ENCODE measurements at places on chromosomes 3 and 15.

DNA sequence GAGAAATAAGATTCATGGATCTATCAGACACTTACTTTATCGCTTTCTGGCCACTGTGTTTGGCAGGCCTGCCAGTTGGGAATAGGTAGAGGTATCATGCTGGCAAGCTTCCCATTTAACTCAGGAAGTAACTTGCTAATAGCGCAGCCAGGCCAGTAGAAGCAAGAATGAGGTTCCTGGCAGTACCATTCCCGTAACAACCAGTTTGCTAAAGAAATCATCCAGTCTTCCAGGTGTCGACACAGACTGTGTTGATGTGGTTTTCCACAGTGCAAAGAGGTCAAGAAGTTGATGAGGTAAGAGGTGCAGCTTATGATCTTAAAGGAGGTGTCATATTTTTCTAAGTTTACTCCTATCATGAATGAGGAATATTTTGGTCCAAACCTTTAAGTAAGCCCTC lies 46.2 kb downstream of the DPH6 start:
- DNase-seq: no peak

DNA sequence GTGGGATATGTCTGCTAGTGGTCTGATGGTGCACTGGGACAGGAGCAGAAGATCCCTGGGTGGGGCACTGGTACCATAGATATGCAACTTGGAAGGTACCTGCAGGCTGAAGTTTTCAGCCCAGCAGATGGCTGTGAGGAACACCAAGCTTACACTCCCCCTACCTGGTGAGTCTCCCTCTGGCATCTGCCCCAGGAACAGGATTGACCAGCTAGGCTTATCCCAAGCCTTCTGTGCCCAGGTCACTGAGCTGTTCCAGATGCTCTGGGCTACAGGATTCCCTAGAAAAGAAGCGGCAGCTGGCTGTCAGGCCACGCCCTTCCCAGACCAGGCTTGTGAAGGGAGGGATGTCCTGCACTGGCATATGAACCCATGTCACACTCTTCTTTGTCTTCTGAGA lies 1130.0 kb downstream of the NAALADL2 start:
- DNase-seq: no peak

GRCh38 chr15:63372018-63372705 lies 9.5 kb downstream of the CA12 start:
- peak; percentile 88 for DNase-seq

DNA sequence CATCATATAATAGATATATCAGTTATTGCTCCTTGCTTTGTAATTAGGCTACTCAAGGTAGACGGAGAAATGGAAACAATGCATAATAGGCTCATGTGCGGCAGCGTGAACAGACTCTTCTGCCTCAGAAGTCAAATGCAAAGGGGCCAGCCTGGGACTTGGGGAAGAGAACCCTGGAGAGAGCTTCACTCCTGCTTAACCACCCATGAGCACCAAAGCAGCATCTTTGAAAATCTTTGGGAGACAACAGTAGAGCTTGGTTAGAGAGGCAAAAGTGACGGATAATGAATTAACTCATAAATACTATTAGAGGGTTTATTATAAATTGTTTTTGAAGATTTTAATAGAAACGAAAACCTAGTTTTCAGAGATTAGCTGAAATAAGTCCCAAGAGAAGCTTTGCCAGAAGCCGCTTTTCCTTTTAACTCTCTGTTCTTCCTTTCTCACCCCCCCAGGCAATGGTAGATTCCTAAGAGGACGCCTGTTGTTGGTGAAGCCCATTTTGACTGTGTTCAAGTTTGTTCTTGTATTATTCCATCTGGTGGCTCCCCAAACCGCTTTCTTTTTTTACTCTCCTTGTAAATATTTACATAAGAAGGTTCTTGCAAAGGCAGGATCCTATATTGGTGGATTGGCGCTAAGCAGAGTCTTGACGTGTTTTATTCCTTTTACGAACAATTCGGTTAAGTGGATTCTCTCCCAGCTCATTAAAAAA lies 196.0 kb upstream of the TPRG1 start:
- DNase-seq: no peak

DNA sequence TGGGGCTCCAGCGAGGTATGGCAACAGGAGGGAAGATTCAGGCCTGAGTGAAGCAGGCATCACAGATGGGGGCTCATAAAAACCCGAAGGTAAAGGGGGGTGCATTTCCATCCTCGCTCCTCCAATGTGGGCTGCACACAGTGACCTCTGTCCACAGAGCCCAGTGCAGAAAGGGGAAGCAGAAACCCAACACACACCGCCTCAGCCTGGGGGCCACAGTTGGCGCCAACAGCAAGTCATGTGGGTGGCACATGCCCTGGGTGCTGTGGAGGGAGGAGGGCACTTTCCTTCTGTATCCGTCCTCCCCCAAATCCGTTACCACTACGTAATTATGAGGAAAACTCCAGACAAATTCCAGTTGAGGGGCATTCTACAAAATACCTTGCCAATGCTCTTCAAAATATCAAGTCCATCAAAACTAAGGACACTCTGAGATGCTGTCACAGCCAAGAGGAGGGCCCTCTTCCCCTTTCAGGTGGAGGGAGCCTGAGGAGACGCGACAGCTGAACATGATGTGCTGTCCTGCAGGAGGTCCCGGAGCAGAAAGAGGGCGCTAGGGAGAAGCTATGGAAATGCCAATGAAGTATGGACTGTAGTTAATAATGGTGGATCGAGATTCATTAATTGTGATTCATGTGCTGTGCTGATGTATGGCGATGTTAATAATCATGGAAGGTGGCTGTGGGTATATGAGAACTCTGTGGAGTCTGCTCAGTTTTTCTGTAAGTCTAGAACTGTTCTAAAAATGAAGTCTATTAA lies 16.4 kb downstream of the APBA2 start:
- DNase-seq: no peak

DNA sequence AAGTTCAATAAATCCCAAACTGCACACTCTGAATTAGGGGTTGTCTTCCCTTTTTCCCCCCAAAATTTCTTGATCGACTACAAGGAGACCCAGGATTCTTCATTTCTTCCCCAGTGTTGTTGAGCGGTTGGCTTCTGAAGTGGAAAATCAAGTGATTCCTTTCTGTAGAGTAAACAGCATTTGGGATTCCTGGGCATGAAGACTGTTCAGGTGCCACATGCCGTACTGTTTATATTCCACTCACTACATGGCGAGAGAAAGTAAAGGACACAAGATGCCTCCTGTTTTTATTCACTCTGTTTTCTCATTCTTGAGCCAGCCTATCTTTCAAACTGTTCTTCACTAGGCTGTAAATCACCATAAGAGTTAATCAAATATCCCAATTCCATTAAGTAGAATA lies 12.6 kb downstream of the FSTL1 start:
- DNase-seq: no peak

DNA sequence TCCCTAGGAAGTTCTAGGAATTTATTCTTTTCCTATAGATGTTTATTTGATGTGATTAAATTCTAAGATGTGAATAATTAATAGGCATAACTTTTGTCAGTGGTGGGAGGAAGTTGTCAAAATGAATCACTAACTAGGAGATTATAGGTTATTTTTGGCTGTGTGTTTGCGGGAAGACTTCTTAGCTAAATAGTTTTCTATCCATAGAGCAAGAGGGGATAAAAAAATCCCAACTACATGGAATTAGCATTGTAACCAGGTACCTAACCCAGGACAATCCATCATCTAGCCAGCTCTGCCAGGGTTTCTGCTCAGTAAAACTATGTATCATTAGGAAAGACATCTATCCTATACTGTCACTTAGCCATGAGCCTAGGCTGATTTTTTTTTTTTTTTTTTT lies 23.9 kb downstream of the SLC30A4 start:
- no peak for DNase-seq

- no peak for DNase-seq
Observed at GRCh38 chr3:42746455-42747450, 26.3 kb downstream of the CCDC13 start.

DNA sequence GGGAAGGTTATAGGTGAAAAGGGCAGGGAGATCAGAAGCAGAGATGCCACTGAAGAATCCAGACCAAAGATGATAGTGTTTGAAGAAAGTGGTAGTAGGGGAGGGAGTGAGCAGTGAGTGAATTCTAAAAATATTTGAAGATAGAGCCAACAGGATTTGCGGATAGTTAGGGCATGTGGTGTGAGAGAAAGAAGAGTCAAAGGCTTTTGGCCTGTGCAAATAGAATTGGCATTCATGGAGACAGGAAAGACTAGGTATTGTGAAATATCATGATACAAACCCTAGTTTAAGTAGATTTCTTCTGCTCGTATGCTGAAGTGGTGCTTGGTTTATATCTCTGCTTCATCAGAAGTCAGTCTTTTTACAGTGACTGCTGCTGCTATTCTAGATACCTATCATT lies 224.2 kb upstream of the CFAP20DC start:
- DNase-seq: no peak

DNA sequence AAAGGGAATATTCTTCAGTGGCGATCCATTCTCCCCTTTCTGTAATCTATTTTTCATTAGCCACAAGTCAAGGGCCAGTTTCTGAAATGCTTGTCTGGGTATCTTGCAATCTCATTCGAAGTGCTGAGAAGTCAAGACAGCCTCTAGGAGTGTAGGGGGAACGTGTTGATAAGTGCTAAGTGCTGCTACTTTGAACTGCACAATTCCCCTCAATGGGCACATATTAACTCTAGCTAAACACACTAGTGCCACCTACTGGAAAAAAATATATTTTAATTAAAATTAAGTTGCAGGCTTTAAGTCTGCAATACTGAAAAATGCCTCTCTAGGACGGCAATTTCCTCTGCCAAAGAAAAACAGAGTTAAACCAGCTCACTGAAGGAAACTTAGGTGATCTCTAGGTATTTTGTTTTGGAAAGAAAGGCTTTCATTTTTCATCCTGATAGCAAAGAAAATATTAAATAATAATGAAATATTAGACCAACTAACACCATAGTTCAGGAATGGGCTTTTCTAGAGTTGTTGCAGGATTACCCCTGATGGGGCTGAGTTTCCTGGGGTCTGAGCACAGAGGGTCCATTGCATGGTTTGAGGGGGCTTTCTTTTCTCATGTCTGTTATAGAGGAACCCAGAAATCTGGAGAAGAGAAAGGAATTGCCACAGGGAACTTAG lies 181.9 kb upstream of the KBTBD8 start:
- no peak for DNase-seq

GRCh38 chr3:137669519-137670060 lies 94.5 kb upstream of the SOX14 start:
- no peak for DNase-seq

DNA sequence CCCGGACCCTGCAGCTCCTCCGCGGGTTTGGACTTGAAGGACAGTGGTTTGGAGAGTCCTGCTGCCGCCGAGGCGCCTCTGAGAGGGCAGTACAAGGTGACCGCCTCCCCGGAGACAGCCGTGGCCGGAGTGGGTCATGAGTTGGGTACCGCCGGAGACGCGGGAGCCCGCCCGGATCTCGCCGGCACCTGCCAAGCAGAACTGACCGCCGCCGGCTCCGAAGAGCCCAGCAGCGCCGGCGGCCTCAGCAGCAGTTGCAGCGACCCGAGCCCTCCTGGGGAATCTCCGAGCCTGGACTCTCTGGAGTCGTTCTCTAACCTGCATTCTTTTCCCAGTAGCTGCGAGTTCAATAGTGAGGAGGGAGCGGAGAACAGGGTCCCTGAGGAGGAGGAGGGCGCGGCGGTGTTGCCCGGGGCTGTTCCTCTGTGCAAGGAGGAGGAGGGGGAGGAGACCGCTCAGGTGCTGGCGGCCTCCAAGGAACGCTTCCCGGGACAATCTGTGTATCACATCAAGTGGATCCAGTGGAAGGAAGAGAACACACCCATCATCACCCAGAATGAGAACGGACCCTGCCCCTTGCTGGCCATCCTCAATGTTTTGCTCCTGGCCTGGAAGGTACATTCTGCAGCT lies 634 bp downstream of the MINDY2 start:
- DNase-seq: peak; percentile 74

DNA sequence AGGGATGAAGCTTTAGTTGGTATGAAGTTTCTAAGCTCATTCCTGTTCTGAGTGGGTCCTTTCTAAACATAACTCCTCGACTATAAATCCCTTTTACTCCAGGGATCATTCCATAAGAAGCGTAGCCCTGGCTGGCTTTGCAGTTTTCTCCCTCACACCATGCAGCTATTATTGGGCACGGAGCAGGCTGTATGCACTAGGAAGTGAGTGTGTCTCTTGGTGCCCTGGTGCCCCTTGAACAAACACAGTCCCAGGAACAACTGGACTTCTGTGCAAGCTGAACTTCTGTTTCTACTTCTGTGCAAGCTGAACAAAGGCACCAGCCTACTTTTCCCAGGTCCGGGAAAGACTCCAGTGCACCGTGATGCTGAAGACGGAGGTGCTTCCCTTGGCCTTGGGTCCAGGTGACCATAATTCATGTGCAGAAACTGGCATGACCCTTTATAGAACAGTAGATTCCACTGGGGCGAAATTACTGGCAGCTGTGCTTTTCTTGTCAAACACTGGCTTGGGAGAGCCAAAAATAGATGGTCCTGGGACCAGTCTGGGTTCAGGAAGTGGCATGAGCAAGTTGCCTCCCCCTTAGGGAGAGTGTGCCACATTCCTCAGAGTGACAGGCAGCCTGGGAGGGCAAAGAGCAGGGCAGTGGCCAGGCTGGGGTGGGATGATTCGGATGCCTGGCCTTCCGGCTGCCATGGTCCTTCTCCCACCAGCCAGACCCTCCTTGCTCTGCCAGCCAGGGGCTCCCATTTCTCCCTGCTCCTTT lies 127.2 kb downstream of the SLCO3A1 start:
- peak; percentile 74 for DNase-seq

DNA sequence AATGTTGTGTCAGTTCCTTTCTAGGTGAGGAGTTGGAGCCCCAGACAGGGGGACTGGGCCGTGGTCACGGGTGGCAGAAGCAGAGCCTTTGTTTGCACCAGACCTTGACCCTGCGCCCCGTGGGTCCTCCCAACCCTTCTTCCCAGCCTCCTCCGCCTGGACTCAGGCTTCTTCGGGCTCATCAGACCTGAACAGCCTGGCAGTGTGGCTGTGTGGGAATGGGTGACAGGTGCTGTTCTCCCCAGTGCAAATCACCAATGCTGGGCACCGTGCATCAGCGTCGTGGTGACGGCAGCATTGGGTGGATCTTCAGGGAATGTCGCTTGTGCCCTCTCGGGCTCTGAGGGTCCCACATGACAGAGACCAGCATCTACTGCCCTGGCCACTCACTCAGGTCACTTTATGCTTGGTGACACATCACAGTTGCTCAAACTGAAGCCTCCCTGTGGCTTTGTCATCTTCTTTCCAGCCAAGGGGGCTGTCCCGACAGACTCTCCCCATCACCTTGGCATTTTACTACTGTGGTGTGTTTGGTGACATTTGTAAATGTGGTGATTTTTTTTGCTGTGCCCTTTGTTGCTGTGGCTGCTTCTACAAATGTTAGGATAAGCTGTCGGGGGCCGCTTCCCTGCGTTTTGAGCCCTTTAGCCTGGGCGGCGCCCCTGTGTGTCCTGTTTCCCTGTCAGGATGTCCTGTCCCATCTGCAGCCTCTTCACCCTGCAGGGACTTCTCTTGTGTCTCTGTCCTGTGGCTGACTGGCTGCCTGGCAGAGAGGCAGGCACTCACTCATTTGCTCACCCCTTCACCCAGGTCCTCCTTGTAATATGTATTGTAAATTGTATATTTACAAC lies 14.5 kb downstream of the APBA2 start:
- no peak for DNase-seq

- no peak for DNase-seq
Observed at GRCh38 chr15:35054380-35054779, 30.7 kb downstream of the NANOGP8 start.

All from aorta (tissue), 5 donors.